ENCODE measurements at places on chromosomes 2 and 18.

DNA sequence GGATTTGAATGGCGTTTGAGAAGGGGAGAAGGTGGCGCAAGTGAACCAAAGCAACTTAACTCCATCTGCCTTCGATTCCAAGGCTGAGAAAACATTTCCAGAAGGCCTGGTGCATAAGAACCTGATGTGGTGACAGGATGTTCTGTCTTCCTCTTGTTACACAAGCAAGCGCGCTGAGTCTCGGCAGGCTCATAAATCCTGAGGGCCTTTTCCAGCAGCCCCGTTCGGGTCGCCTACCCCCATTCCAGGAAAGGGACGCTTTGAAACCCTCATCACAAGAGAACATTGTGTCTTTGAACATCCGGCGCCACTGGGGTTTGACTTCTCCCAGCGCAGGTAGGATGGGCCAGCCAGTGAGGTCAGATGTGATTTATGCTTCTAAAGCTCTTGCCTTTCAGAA is 403.5 kb downstream of the SETBP1 start:
- DNase-seq: no peak

DNA sequence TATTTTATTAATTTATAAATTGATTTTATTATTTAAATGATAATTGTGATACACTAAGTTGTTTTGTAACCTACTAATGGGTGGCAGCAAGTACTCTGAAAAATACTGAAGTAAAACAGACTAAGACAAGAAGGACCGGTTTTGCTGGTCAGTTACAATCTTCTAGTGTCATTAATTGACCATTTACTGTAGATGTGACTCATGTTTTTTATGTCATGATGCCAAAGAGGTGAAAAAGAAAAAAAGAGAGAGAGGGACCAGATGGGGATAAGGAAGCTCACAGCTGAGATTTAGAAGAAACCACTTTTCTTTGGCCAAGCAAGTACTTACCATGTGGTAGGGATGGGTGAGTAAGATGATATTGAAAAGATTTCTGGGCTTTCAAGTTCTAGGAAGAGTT is 955.8 kb upstream of the LRRTM1 start:
- no peak for DNase-seq

- DNase-seq: peak; percentile 95
These were observed at the start of gene BIN1 for GRCh38 chr2:127106991-127107621. Gene BIN1, minus strand, starts transcription at chr2:127107154. Its CDS starts 211 bp downstream, at chr2:127106943.

GRCh38 chr18:69789794-69790193 is 157.9 kb downstream of the CD226 start:
- no peak for DNase-seq

DNA sequence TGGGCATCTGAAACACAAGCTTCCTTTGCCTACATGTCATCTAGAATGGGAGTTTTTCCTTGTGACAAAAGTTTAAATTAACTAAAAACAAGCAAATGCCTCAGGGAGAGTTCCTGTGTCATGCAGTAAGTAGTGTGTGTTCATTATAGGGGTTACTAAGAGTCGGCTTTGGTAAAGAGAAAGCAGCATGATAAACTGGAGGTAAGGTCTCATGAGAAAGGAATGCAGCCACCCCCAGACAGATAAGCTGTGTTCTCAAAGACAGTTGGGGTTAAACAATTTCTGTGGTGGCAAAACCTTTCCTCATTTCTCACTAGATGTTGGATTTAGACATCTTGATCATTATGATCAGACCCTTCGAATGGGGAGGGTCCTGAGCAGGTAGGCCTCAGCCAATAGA is 129.7 kb downstream of the MAP4K4 start:
- no peak for DNase-seq

Measured in C1 segment of cervical spinal cord (tissue), 14 donors.